Stimulated activated CD8-positive, alpha-beta memory T cell treated with anti-CD3 and anti-CD28 coated beads, Interleukin-4, amount 100 ng/mL, for 1 hour (primary cell): ENCODE measurements at places on chromosomes 7 and 10.

- DNase-seq, result no peak
Measured at GRCh38 chr7:38870147-38870546, 38.8 kb downstream of the VPS41 start.

DNA sequence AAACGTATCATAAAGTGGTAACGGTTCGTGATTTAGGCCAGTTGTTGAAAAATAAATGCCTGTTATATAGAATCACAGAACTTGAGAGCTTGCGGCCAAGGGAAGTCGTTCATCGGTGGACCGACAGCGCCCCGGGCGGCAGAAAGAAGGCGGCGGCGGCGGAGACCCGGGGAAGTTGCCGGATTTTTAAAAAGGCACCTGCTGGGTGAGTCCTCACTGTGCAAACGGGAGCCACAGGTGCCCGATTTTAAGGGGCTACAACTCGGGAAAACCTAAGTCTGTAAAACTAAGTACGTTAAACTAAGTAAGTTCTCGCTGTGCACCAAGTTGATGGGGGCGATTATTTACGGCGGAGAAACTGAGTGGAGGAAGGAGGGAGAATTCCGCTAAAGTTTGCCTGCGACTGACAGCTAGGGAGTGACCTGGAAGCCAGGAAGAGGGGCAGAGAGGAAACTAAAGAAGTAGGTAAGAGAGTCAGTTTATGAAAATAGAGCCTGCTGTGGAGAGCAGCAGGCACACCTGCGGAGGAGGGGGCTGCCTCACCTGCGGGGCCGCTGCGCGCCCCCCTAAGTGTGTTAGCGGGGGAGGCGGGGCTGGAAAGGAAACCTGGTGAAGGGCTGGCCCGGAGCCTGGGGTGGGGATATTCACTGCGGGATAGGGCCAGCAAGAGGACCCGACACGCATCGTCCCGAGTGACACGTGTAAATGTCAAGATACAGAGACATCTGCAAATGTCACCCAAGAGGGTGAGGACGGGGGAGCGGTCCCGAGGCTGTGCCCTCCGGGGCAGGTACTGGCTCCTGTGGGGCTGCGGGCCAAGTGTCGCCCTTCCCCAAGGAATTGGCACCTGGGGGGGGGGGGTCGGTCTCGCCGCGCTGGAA lies 996 bp downstream of the ADAM12 start:
- no peak for DNase-seq

- no peak for DNase-seq
Measured at GRCh38 chr10:28633750-28634149, 43.6 kb upstream of the BAMBI start.

DNA sequence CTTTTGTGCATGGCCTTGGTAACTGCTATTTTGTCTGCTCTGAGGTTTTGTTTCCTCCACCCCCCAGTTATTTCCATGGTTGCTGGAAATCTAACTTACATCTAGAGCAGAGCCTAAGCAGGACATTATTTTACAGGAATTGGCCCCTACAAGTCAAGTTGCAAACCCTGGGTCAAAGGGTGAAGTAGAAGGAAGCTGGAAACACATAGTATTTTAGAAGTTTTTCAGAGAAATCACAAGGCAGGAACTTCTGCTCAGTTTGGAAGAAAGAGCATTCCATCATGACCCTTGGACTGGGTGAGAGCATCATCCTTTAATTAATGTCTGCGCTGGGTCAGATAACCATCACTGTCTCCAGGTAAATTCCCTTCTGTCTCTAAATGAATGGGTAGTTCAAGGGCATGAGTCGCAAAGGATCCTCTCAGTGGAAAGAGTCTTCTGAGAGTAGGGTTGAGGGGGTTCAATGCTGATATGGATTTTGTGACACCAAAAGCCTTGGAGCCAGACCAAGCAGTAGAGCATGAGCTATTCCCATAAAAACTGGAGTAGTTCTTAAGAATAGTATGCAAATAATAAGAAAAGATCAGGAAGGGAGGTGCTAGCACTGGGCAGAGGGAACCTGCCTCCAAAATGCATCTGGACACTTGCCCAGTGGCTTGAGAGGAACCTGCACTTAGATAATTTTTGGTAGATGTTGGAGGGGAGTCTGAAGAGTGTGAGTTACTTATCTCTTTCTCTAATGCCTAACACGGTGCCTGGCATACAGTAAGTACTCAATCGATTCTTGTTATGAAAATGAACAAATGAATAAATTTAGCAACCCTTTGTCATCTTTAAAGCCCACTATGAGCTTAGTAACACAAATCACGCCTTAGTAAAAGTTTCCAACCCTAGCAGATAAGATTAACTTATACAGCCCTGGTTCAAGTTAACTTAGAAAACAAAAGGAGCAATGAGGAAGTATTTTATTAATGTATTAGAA lies 160.6 kb upstream of the ADO start:
- no peak for DNase-seq

DNA sequence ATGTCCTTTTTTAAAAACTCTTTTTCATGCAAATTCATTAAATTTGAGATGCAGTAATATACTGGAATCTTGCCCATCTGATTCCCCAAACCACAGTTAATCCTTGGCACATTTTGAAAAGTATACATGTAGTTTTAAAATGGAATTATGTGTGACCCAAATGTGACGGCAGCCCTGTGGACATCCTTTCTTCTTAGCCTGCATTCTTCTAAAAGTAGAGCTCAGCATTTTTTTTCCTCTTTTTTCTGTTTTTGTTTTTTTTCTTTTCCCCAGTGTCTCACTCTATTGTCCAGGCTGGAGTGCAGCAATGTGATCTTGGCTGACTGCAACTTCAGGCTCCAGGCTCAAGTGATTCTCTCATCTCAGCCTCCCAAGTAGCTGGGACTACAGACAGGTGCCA lies 338.9 kb downstream of the GALNT17 start:
- no peak for DNase-seq

DNA sequence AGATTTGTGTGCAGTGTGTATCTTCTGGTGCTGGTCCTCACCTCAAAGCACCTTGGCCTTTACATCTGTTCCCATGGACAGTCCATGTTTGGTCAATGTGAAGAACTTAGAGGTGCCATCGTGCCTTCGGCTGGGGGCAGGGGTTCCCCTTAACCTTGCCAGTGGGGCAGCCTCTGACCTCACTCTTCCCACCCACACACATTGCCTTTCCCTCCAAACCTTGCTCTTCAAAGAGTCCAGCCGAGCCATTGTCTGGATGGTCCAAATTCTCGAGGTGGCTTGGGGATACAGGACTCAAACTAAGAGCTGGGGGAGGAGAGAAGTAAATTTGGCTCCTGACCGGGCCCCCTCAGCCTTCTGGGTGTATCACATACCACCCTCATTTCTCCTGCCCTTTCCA lies 76.2 kb upstream of the HABP2 start:
- DNase-seq, result no peak

DNA sequence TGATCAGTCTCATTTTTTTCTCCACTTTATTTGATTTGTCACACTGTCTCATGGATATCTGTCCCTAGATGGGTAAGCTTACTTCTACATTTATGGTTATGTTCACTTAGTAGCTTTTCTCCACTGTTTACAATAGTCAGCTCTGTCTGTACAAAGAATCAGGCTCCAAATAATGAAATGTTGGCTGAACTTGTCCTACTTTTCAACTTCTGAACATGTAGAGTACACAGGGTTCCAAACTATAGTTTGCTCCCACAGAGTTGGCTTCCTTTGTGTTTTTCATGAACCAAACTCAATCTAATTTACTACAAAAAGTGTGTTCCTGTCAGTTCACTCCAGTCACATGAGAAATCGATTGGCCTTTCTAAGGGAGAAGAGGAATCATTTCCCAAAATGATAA lies 175.0 kb downstream of the CCDC71L start:
- no peak for DNase-seq

GRCh38 chr10:86651021-86651471 lies 3.3 kb upstream of the OPN4 start:
- DNase-seq, result no peak

GRCh38 chr7:1748076-1748838 lies 78.2 kb downstream of the ELFN1 start:
- no peak for DNase-seq

- DNase-seq, result no peak
Measured at GRCh38 chr7:117837841-117838240, 35.4 kb downstream of the CTTNBP2 start.

DNA sequence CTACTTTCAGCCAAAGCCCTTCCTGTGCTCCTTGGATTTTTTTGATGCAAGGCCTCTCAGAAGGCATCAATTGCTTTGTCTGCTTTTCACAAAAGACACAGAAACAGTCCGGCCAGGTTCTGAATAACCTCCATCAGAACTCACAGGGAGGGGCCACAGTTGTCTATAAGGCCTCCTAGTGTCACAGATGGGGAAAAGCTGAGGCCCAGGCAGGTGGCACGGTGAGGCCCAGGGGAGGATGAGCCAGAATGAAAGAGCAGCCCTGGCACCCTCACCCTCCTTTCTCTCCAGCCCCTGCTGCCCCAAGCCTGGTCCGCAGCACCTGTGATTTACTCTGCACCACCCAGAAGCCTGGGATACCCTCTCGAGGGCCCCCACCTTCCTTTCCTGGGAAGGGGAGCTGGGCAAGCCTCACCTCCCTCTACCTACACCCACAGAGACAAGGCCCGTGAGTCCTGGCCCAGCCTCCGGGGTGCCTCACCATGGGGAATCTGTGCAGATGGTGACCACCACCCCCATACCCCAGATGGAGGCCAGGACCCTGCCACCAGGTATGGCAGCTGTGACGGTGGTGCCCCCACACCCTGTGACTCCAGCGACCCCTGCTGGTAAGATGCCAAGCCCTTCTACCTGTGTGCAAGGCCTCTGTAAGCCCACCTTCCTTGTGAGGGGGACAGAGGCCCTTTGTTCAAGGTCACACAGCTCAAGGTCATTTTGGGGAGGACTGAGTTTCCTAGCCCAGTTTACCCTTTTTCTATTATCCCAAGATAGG lies 26.2 kb upstream of the ZNF467 start:
- DNase-seq, result peak; percentile 24

- DNase-seq, result no peak
Measured at GRCh38 chr10:128046953-128047290, 79.3 kb downstream of the MKI67 start.

DNA sequence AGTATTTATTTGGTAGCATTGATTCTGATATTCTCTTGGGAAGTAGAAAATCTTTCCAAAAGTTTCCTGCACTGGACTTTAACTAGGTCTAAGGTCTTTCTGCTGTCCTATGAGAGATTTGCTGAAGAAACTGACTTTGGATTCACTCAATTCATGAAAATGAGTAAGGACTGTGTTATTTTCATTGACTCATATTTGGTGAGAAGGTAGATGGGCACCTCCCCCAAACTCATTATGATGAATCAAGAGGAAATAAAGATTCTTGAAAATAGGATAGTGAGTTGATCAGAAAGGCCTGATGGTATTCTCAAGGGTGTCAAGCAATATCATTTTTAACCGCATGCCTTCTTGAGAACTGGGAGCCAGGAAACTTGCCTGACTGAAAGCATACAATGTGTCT lies 110.3 kb downstream of the RNF133 start:
- DNase-seq, result no peak

- no peak for DNase-seq
Measured at GRCh38 chr10:119652361-119652730, 1.2 kb downstream of the BAG3 start.

DNA sequence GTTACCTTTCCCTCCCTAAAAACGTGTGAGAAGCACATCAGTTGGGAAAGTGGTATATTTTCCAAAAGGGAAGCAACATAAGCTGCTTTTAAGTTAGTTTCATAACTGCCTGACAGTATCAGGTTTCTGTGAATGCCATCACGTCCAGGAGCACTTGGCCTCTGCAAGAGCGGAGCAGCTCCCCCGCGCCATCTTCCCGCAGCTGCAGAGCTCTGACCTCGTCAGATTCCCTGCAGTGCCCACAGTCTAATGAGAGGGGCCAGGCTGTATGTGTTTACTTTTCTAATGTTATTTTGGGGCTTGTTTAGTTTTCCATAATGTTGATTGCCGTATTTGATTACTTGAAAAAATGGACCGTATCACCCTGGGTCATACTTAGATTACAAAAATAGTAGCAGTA lies 74.2 kb downstream of the MGMT start:
- DNase-seq, result no peak

- DNase-seq, result no peak
Measured at GRCh38 chr10:26946102-26946811, 85.5 kb upstream of the ABI1 start.

GRCh38 chr7:48094861-48095293 lies 5.8 kb downstream of the UPP1 start:
- DNase-seq, result no peak

GRCh38 chr10:6601246-6601805 lies 21.2 kb upstream of the PRKCQ start:
- no peak for DNase-seq

DNA sequence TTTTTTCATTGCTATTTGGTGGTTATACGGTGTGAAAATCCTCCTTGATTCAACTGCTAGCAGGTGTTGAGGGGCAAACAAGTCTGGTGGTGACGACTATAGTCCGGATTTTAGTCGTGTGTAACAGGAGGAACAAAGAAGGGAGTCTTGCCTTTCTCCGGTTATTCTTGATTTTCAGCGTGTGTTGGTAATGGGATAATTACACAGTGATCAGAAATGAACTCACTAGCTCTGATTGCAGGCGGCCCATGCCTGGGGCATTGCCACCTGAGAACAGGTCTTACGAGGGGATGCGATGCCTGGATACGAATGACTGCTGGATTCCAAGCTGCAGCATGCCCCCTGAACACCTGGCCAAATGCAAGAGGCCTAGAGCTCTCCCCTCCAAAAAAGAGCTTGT lies 72.8 kb downstream of the CAMK1D start:
- DNase-seq, result no peak

DNA sequence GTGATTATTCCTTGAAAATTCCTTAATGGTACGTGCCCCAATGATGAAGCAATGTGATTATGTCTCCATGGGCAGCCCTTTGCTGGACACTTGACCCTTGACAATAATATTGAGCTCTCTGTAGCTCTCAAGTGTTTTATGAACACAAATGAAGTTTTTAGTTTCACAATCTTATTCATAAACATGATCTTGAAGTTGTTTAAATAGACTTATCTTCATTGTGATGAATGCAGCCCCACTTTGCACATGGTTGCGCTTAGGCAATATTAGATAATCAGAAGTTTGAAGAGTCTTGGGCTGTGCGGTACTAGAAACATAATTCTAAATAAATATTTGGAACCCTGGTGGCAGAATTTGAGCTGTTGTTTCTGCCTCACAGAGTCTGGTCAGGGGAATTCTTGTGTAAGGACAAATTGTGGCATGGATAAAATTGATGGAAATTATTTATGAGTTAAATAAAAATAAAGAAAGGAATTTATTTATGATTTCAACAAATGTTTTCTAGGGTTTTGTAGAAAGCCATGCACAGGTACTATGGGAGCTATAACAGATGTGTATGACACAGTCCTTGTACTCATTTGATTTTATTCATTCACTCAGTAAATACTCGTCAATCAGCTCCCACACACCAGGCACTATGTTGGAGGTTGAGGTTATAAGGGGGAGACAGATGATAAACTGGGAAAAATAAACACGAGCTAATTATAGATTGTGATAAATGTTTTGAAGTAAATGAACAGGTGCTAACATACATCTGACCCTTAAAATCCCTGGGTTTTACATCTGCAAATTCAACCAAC lies 217.9 kb downstream of the GALNT17 start:
- DNase-seq, result no peak

DNA sequence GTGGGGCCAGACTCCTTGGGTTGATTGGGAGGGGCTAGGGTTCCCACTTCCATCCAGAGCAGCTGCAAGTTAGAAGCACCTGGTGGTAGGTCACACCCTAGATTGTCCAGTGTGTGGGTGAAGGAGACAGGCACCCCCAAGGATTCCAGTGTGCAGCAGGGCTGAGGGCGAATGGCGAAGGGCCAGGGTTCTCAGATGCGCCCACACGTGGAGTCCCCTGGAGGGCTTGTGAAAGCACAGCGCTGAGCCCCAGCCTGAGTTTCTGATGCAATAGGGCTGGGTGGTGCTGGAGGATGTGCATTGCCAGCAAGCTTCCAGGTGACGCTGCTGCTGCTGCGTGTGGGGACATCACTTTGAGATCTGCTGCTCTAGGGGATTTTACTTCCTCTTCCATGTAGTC lies 25.4 kb downstream of the TBATA start:
- DNase-seq, result no peak
